Astrocyte of the cerebellum (primary cell): ENCODE measurements at places on chromosomes 4 and X.

- no peak for DNase-seq
Observed at GRCh38 chrX:10567136-10567535, 53.2 kb downstream of the MID1 start.

DNA sequence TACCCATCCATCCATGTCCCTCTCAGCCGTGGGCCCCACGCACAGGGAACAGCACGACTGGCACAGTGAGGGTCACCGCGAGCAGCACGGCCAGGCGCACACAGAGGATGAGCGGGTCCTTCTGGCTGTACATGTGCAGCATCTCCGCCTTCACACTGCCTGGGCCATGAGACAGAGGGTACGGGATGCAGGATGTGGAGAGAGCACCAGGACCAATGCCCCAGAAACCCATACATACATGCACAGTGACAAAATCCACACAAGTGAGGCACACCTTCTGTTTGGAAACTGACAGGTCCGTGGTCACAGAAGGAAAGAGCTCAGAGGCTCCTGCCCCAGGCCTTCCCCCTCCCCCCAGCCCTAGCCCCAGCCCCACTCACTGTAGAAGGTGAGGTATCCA lies 9.5 kb downstream of the SLC38A5 start:
- no peak for DNase-seq

- DNase-seq = peak; percentile 90
Observed at GRCh38 chr4:37770016-37770415, 56.5 kb upstream of the PGM2 start.

GRCh38 chr4:142556570-142557238 lies 289.4 kb downstream of the INPP4B start:
- no peak for DNase-seq

- no peak for DNase-seq
Observed at GRCh38 chr4:6562931-6563901, 11.8 kb upstream of the MAN2B2 start.
